ENCODE measurements at places on chromosomes 4 and X.

GRCh38 chrX:49243166-49243565 lies 7.9 kb downstream of the CCDC22 start:
- DNase-seq = no peak

GRCh38 chr4:833731-834367 lies 7.9 kb upstream of the CPLX1 start:
- DNase-seq = no peak

- DNase-seq = no peak
Measured at GRCh38 chr4:13905543-13905942, 278.0 kb upstream of the BOD1L1 start.

- no peak for DNase-seq
Measured at GRCh38 chr4:82825425-82825824, 26.8 kb upstream of the SCD5 start.

- no peak for DNase-seq
Measured at GRCh38 chr4:87540146-87541058, 11.2 kb upstream of the SPARCL1 start.

DNA sequence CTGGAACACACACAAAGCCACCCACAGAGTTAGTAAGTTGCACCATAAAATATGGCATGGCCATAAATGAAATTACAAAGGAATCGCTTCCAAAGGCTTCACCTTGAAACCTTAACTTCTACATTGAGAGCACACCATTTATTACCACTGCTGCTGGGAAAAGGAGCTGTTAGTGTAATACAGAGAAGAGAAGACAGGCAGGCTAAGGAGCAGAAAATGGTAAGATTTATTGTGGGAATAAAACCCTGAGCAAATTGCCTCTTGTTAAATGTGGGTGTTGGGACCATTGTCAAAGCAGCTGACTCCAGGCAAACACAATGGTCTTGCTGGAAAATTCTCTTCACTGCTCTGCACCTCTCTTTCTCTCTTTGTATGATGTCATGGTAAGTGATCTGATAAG lies 79.2 kb upstream of the NHS start:
- DNase-seq = no peak

DNA sequence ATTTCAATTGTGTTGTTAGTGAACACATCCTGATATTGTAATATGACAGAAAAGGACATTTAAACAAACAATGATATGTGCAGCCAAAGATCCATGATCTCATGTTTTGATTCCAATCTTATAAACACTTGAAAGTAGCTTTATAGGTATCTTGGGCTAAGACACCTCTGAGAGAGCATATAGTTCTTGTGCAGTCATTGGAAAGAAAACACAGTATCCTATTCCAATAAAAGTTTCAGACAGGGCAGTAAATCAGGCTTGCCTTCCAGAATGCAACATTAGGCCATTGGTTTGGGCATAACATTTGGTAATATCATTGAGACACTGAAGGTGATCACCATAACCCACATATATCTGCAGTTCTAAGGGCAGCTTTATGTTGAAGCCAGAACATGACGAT lies 188.3 kb upstream of the HCCS start:
- no peak for DNase-seq

- no peak for DNase-seq
Measured at GRCh38 chr4:87559090-87559837, 30.1 kb upstream of the SPARCL1 start.

- no peak for DNase-seq
Measured at GRCh38 chrX:39810901-39811300, 286.9 kb downstream of the BCOR start.

DNA sequence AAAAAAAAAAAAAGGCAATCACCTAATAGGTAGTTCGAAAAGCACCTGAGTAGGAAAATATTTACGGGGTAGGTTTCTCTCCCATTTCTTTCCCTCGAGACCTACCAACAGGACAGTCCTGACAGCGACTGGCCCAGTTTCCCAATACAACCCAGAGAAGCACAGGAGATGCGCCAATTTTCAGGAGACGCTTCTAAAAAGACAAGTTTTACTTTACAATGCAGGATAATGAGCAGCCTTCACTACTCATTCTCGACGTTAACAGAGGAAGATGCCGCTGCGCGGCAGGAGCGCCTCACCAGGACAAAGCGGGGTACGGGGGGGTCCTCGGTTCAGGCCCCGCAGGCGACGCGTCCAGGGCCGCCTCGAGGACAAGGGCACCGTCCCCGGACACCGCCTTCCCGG lies 708 bp downstream of the BCLAF3 start:
- DNase-seq = no peak

- no peak for DNase-seq
Measured at GRCh38 chr4:25452081-25452480, 75.0 kb downstream of the ANAPC4 start.
